Liver (tissue), 10 donors: ENCODE measurements at places on chromosomes 1 and 21. TPM values are rescaled to one million over a fixed set of nuclear protein-coding genes. Genes with fewer than 3 reads are reported as not detected.

The PRR9 gene
- not detected for total RNA-seq

The TSPAN1 gene
- 2.4 TPM for total RNA-seq

The PRAMEF1 gene
- not detected for total RNA-seq

The CLCA4 gene
- not detected for total RNA-seq

The OR6N1 gene
- not detected for total RNA-seq

The LMOD1 gene
- 0.14 TPM for total RNA-seq

The CRYAA gene
- not detected for total RNA-seq
